HepG2 (cell line): ENCODE measurements at places on chromosomes 6 and 20. TPM values are rescaled to one million over a fixed set of nuclear protein-coding genes. Genes with fewer than 3 reads are reported as not detected.

DNA sequence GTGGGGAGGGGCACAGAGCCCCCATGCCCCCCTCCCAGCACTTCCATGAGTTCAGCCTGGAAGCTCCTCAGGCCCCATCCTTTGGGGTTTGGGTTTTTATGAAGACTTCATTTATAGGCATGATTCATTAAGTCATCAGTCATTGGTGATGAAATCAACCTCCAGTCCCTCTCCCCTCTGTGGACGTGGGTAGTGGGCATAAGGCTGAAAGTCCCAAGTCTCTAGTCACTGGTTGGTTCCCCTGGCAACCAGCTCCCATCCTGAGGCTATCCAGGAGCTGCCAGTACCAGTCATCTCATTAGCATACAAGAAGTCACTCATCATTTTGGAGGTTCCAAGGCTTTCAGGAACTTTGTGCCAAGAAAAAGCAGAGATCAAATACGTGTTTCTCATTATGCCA, 9.2 kb downstream of the TGM3 start:
- no peak overlapping the region for H3K27ac ChIP-seq
- H3K4me3 ChIP-seq, result no peak overlapping the region
- H3K4me1 ChIP-seq, result peaks cover 30% of the 10 kb centered on the region
- no peak for DNase-seq
- no peaks in the 10 kb centered on the region for H3K36me3 ChIP-seq

DNA sequence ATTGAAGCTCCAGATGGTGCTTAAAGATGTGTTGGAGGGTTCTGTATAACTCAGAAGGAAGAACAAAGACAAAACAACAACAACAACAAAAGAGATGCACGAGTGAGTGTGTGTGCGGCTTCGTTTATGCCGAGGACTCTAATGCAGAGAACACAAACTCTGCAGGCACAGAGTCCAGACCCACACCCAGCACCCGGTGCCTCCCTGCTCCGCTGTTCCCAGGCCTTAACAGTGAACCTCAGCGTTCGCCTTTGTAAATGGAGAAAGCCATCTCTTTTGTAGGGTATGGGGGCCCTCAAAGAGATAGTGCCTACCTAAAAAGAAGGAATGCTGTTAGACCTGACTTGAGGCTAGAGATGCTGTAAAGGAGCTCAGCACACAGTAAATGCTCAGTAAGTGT, 243.3 kb downstream of the ERMARD start:
- H3K27ac ChIP-seq, result no peak overlapping the region
- DNase-seq, result no peak
- no peak overlapping the region for H3K4me3 ChIP-seq

DNA sequence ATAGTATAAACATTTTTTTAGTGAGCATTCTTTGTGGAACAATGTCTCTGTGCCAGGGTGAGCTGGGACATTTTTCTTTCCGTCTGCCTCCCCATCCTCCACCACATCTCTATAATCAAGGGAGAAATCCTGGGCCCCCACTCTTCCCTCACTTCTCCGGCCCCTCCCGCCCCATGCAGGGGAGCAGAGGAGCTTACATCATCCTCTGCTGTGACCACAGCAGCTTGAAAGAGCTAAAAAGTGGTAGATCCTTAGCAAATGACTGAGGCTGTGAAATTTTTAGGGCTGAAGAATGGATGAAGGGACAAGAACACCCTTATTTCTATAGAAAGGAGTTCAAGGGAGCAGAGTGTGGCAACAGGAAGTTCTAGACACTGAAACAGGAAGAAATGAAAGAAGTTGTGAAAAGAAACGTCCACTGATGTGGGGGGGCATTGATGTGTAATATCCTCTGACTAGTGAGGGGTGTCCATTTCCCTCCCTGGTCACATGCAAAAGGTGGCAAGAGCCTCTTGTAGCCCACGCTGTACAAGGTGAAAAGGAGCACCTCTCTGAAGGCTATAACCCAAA, 380.3 kb upstream of the JARID2 start:
- H3K4me1 ChIP-seq, result no peaks in the 10 kb centered on the region
- DNase-seq, result no peak
- no peak overlapping the region for H3K4me3 ChIP-seq
- no peak overlapping the region for H3K27ac ChIP-seq

GRCh38 chr6:138339024-138339423, 38.7 kb upstream of the SMIM28 start:
- no peak for DNase-seq
- H3K36me3 ChIP-seq, result no peaks in the 10 kb centered on the region
- H3K27me3 ChIP-seq, result no peaks in the 10 kb centered on the region; the same call in 1 of the 2 replicates
- no peak overlapping the region for H3K27ac ChIP-seq

Gene VIP
- total RNA-seq, result not detected in 2 replicates

Gene HELZ2
- 8.4 and 10.1 TPM in 2 replicates for total RNA-seq

Gene MEI4
- total RNA-seq, result not detected in 2 replicates

DNA sequence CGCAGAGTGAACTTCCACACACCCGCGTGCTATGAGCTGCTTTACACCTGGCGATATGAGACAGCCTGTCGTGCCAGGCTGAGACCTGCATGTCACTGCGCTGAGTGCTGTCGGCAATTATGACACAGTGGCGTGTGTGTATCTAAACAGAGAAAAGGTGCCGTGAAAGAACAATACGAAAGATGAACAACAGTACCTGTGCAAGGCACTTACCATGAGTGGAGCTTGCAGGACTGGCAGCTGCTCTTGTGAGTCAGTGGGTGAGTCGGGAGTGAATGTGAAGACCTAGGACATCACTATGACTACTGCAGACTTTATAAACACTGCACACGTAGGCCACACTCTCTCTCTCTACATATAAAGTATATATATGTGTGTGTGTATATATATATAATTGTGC, 68.5 kb upstream of the DUSP22 start:
- no peak overlapping the region for H3K27ac ChIP-seq
- H3K36me3 ChIP-seq, result no peaks in the 10 kb centered on the region
- no peak overlapping the region for H3K4me3 ChIP-seq
- peaks cover 56% of the 10 kb centered on the region for H3K4me1 ChIP-seq
- H3K27me3 ChIP-seq, result no peaks in the 10 kb centered on the region

Gene KIF16B
- total RNA-seq, result 18.0 and 23.3 TPM in 2 replicates
